ENCODE measurements at places on chromosomes 12 and 14. TPM values are rescaled to one million over a fixed set of nuclear protein-coding genes. Genes with fewer than 3 reads are reported as not detected.

- peaks cover 4% of the 10 kb centered on the region for H3K4me1 ChIP-seq
- no peaks in the 10 kb centered on the region for H3K27me3 ChIP-seq
- no peak for DNase-seq
- H3K27ac ChIP-seq, result no peak overlapping the region
- no peaks in the 10 kb centered on the region for H3K36me3 ChIP-seq
Measured at GRCh38 chr14:22656945-22657731, 13.0 kb upstream of the OR6J1 start.

GRCh38 chr12:129676411-129676810 lies 227.4 kb downstream of the TMEM132D start:
- H3K27ac ChIP-seq, result no peak overlapping the region
- no peak for DNase-seq
- H3K27me3 ChIP-seq, result no peaks in the 10 kb centered on the region
- no peaks in the 10 kb centered on the region for H3K4me1 ChIP-seq
- H3K36me3 ChIP-seq, result no peaks in the 10 kb centered on the region

GRCh38 chr12:66756631-66757030 lies 77.8 kb upstream of the GRIP1 start:
- H3K27me3 ChIP-seq, result peaks cover 10% of the 10 kb centered on the region
- peaks cover 1% of the 10 kb centered on the region for H3K36me3 ChIP-seq
- no peak overlapping the region for H3K27ac ChIP-seq
- no peak overlapping the region for H3K4me3 ChIP-seq

- no peaks in the 10 kb centered on the region for H3K27me3 ChIP-seq
- H3K4me1 ChIP-seq, result no peaks in the 10 kb centered on the region
- H3K4me3 ChIP-seq, result no peak overlapping the region
- no peak for DNase-seq
- H3K36me3 ChIP-seq, result peaks cover 17% of the 10 kb centered on the region
Measured at GRCh38 chr12:106861984-106862916, 87.8 kb downstream of the RIC8B start.

The SLC6A13 gene
- total RNA-seq, result 0.35 TPM
